Activated CD4-positive, alpha-beta T cell treated with anti-CD3 and anti-CD28 coated beads for 36 hours (primary cell): ENCODE measurements at places on chromosomes 11 and 22.

- peak; percentile 89 for DNase-seq
Observed at GRCh38 chr11:121451986-121452608, at the start of gene SORL1. SORL1 (plus strand) TSS chr11:121452314; CDS start chr11:121452332, 18 bp downstream.

DNA sequence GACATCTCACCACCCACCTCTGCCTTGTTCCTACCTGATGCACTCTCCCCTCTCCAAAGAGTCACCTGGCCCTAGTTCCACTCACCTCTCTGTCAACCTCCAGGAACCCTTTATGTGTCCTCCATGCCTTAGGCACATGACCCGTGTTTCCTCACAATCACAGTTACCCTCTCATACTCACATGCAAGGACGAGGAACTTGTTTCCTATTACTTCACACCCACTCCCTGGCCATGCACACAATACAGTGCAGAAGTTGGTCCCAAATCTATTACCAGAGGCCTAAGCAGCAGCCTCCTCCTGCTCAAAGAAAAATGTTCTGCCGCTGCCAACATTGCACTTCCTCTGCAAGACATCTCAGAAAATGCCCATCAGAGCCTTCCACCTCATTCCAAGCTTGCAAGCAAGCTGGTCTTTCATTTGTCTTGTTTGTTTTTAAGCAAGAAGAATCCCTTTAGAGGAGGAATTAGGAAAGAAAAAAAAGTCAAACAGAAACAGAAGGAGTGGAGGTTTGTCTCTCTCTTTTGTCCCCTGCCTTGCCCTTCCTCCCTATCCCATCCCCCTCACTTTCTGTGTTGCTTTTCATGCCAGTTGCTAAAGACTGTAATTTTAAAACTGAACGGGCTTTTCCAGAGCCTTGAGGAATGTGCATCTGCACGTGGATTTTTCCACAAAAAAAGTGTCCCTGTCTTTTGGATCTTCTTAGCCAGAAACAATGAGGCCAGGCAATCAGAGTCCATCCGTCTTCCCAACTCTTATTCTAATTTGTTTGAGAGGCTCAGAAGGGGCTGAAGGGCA lies 63.4 kb downstream of the KCNJ1 start:
- DNase-seq: no peak

DNA sequence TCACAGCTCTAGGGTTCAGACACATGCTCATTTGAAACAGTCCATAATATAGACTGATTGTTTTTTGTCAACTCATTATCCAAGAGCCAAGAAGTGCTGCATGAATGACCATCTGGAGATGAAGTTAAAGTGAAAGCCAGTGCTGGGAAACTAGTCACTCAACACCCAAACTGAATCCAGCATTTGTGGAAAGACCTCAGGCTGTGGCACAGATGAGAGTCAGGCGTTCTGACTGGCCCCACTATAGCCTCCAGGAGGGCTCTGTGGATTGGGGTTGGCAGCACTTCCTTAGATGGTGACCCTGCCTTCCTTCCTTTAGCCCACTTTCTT lies 2.1 kb downstream of the FEZ1 start:
- DNase-seq: no peak

- peak; percentile 83 for DNase-seq
Observed at GRCh38 chr11:95231881-95232605, 1.0 kb upstream of the SESN3 start.

DNA sequence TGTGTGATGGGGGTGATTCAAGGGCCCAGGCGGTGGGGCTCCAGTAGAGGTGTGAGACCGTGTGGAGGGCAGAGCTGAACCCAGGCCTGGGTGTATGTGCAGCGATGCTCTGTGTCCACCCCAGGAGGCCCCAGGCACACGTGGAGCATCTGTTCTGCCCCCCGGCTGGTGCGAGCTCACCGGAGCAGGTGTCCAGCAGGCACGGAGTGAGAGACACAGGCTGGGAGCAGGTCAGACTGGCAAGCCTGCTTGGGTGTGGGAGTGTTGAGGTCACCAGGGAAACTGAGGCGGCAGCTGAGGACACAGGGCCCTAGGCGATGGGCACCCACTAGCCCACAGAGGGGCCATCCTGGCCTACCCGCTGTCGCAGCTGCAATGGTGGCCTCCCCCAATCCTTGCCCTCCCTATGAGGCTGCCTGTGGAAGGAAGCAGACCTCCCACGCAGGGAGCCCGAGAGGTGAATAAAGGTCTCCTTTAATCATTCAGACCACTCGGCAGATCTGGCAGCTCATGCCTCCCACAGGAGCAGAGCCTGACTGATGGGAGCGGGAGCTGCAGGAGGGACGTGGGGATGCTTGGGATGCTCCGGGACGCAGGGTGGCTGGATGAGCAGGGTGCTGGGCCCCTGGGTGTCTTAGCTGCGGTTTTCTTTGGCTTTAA lies 1165.1 kb downstream of the BRD1 start:
- no peak for DNase-seq

DNA sequence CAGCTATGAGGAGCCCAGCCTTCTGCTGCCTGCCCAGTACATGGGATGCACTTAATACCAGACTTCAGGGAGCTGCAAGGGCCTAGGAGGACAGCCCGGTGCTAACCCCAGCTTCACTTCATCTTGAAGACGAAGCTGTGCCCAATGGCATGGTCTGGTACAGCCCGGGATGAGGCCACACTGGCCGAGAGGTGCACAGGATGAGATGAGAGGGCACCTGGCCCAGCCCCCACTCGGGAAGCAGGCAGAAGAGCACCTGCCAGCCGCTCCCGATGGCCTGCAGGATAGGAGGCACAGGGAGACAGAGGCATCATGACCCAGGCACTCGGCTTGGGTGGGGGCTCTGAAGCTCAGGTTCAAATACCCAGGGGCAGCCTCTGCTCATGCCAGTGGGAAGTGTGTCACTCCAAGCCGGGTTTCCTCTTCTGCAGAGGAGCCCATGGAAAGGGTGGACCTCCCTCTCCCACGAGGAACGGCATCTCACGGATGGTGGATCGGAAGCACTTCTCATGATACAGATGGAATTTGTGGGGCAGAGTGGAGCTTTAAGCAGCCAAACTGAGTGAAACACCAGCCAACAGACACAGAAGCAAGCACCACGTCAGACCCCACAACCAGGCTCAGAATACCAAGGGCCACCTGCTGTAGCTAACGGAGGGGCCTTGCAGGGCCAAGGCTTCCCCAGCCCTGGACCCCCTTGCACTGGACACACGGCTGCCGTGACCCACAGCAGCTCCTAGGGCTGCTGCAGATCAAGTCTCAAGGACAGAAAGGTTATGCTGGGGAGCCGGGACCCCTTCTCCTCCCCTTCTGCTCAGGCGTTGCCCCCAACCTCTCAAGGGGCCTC lies 875.2 kb downstream of the BRD1 start:
- no peak for DNase-seq

DNA sequence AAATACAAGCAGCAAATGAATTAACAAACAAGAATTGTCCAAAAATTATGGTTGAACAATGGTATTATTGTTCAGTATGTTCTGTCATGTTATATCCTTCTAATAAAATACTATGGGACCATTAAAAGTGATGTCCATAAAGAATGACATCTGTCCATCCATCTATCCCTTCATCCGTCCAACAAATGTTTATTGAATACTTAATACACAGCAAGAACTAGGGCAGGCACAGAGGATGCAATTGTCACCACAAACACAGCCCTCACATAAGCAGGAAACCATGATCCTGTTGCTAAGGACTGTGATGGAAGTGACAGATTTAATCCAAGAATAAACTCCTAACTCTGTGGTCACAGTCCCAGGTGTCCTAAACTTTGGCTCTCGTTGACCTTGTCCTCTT lies 20.7 kb upstream of the B3GAT1 start:
- no peak for DNase-seq

- DNase-seq: no peak
Observed at GRCh38 chr11:72144807-72145565, 9.5 kb downstream of the FOLR3 start.

GRCh38 chr11:7632211-7632610 lies 41.1 kb downstream of the CYB5R2 start:
- no peak for DNase-seq

- no peak for DNase-seq
Observed at GRCh38 chr22:38462960-38463784, 4.7 kb upstream of the KDELR3 start.

DNA sequence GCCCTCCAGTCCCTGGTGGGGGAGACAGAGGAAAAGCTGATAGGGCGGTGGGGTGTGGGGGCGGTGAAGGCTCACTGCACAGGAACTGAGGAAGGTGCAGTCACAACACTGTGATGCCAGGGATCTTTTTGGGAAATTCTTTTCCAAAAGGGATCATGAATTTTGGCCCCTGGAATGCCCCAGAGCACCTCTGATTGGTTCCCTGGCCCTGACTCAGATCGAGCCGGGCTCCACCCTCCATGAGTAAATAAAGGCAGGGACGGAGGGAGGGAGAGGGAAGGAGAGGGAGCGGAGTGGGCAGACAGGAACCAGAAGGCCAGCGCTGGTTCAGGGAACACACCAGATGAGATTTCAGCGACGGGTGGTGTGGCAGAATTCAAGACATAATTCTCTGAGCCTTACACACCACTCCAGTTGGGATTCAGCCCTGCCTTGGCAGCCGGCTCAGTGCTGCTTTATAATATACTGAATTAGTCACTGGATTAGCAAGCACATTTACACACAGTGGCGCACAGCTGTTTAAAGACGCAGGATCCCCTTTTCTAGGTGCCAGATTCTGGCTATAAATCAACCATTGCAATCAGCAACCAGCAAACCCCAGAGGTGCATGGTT lies 80.3 kb downstream of the ETS1 start:
- peak; percentile 80 for DNase-seq

GRCh38 chr11:86047275-86047991 lies 21.5 kb downstream of the PICALM start:
- peak; percentile 75 for DNase-seq

GRCh38 chr11:86782742-86783141 lies 17.6 kb upstream of the PRSS23 start:
- no peak for DNase-seq

GRCh38 chr11:65290448-65291165 lies 24.1 kb upstream of the CDC42EP2 start:
- no peak for DNase-seq

GRCh38 chr11:88297421-88297820 lies 40.1 kb downstream of the CTSC start:
- DNase-seq: no peak

DNA sequence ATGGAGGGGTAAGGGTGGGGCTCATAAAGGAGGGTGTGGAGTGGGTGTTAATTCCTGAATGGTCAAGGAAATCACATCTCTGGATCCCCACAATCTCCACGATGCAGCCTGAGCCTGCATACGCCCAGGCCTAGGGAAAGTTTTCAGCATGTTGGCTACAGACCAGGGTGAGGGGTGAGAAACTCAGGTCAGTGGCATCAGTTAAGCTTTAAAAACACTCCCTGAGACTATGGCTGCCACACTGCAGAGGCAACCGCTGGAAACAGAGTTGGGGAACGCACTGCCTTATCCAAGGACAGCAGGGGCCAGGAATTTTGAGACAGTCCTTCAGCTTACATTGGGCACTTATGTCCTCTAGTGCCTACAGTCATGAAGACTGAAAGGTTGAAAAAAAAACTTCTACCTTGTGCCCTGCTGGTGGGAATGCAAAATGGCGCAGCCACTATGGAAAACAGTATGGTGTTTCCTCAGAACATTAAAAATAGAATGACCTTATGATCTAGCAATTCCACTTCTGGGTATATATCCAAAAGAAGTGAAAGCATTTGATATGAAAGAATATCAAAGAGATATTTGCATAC lies 19.7 kb downstream of the DKK3 start:
- DNase-seq: no peak

DNA sequence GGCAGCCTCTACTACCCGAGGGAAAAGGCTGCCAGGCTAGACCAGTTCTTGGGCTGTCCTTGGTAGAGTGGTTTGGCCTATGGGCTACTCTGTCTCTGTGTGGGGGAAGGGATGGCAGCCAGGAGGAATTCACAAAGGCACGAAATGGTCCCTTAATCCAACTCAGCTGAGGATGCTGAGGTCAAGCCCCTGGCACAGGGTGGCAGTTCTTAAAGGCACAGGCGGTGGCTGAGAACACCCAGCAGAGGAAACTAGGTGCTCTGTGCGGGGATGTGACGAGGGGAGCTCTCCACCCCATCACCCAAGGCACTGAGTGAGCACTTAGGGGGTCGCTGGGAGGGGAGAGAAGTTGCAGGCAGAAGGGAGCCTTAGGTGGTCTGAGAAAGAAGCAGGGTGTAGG lies at the start of gene MFRP:
Gene MFRP, minus strand, starts transcription at position 101 of the 400 bp plus-strand sequence. CDS start 192 bp downstream, outside the sequence.
- no peak for DNase-seq

DNA sequence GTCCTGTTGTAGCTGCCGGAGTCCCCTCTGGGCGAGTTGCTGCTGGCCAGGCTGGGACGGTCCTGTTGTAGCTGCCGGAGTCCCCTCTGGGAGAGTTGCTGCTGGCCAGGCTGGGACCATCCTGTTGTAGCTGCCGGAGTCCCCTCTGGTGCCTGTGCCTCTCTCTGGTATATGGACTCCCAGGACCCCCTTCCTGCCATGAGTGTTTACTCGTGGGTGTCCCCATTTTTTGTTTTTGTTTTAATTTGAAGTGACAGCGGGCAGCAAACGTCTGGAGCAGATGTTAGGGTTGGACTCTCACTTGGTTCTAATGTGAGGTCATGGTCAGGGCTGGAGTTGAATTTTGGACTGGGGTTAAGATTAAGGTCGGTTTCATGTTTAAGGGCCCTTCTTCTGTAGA lies 14.2 kb downstream of the SHANK3 start:
- no peak for DNase-seq

- DNase-seq: no peak
Observed at GRCh38 chr11:75386942-75387630, 12.2 kb upstream of the RPS3 start.

DNA sequence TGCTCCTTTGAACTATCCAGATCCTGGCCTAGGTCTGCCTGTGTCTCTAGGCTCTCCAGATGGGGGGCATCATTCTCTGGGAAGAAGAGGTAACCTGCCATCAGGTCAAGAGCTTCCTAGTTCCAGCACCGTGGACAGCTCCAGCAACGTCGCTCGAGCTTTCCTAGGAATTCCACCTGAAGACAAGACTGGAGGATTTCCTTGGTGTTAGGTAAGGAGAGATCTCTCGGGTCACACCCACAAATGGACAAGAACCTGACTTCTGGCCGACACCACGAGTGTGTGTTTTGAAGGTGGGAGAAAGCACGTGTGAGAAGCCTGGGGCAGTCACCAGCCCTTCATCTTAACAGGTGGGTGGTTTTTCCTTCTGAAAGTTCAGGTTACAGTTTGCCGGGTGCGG lies 1.2 kb downstream of the PRG3 start:
- peak; percentile 15 for DNase-seq

DNA sequence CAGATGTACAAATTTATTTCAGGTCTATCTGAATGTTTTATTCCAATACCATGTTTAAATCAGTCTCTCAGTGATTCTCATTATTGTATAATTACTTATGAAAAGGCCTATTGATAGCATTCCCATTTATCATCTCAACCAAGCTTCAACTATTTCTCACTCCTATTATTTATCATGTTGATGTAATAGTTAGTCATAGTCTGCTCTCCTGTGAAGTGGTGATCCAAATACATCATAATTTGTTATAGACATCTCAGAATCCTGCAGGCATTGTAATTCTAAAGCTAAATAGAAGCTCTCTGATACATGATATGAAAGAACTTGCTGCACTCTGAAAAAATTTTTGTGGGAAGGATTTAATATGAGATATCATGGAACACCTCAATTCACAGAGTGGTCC lies 21.8 kb upstream of the OR8G1 start:
- DNase-seq: no peak

- peak; percentile 69 for DNase-seq
Observed at GRCh38 chr11:118438314-118438931, 2.1 kb downstream of the KMT2A start.

GRCh38 chr11:29641201-29641600 lies 375.6 kb downstream of the KCNA4 start:
- no peak for DNase-seq
